ENCODE measurements at places on chromosomes 6 and 20. TPM values are rescaled to one million over a fixed set of nuclear protein-coding genes. Genes with fewer than 3 reads are reported as not detected.

Gene GJE1
- not detected for total RNA-seq

Gene HAO1
- not detected for total RNA-seq

Gene ULBP2
- total RNA-seq, result 1.5 TPM

Gene CTAGE9
- not detected for total RNA-seq

Gene CNKSR3
- not detected for total RNA-seq

Gene PNLDC1
- total RNA-seq, result 0.35 TPM

Gene AIF1
- 11.7 TPM for total RNA-seq

Gene FABP7
- not detected for total RNA-seq

Gene BFSP1
- 2.7 TPM for total RNA-seq

Gene ESR1
- total RNA-seq, result 1.2 TPM

Gene ACAT2
- total RNA-seq, result 98.0 TPM

Gene CRISP2
- not detected for total RNA-seq

Gene KCNK15
- not detected for total RNA-seq

Gene AHI1
- 21.5 TPM for total RNA-seq

Gene TUBB2B
- total RNA-seq, result not detected

Gene MYB
- total RNA-seq, result 30.3 TPM

Gene HLA-DRA
- 203 TPM for total RNA-seq

Gene KIAA0408
- total RNA-seq, result 12.2 TPM

Gene DEFB132
- not detected for total RNA-seq

Gene FERMT1
- total RNA-seq, result not detected

Gene PRRT1
- 0.28 TPM for total RNA-seq

Gene OXT
- not detected for total RNA-seq

Gene TGM3
- not detected for total RNA-seq

Gene FOXS1
- total RNA-seq, result not detected

Gene FAXC
- 0.23 TPM for total RNA-seq

Gene ADGRG6
- not detected for total RNA-seq

Gene MAP3K5
- total RNA-seq, result 25.4 TPM

Gene MCM8
- total RNA-seq, result 33.2 TPM

Gene HDDC2
- 47.3 TPM for total RNA-seq

Gene UQCC2
- total RNA-seq, result 70.7 TPM

Gene RFX6
- total RNA-seq, result not detected

Gene ID4
- total RNA-seq, result not detected

Gene AK9
- total RNA-seq, result 5.5 TPM

Gene UBD
- total RNA-seq, result 0.38 TPM

Gene SLC32A1
- total RNA-seq, result not detected

Gene PIGU
- 18.3 TPM for total RNA-seq

Gene PDE10A
- total RNA-seq, result not detected

Gene CAPN11
- total RNA-seq, result 0.13 TPM
